ENCODE measurements at places on chromosomes 6 and 20.

DNA sequence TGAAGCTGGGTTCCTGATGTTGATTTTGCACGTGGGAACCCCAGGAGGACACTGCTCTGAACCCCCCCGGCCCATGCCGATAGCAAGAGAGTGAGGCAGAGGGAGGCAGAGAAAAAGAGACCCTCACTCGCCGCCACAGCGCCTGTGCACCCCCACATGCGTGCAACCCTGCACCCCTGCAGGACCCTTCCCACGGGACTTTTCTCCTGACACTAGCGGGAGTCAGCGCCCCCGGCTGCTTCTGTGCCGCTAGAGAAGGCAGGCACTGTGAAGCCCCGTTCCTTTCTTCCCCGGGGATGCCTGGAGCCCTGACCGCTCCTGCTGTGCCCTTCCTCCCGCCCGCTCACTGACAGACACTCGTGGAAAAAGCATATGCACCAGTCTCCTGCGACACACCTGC lies 67.4 kb downstream of the GMPR start:
- DNase-seq, result no peak

GRCh38 chr6:130229645-130230044 lies 6.9 kb upstream of the SAMD3 start:
- no peak for DNase-seq

- DNase-seq, result no peak
These were observed 31.3 kb downstream of the KLHL31 start for GRCh38 chr6:53634184-53634631.

- DNase-seq, result no peak
These were observed 26.2 kb downstream of the FOXF2 start for GRCh38 chr6:1415416-1416063.

DNA sequence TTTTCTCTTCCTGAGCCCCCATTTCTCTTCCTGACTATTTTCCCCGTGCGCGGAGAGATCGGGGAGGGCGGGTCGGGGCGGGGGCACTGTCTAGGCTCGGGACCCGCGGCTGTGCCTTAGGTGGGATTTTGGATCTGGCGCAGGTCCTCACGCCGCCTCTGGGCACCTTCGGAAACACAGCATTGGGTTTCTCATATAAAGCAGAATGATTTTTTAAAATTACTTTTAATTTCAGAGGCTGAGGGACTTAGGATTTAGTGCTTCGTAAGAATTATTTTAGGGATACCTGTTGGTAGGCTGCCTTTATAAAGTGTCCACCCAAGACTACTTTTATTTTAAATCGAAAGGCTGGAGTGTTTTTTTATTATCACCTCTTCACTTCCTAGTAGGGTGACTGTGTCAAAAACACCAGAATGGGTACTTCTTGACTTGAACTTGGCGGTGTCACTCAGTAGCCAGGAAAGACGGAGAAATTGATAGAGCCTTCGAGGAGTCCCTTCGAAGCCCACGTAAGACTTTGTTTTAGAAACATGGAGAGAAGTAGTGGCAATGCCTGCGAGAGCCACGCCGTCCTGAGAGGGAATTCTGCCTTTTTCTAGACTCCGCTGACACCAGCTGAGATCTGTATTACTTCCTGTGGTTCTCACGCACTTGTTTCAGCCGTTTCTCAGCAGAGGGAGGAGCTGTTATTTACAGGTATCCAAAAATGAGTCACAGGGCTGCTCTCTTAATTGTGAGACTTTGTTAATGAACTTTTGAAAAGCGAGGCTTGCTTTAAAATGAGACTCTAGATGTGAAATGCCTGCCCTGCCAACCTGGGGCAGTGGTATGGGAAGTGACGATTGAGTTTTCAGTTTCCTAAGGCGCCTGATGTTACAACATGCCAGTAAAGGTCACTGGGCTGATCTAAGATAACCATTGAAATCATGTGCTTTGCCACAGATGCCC lies 667 bp downstream of the STX11 start:
- DNase-seq, result peak; percentile 74

GRCh38 chr6:44538131-44538806 lies 150.8 kb downstream of the CDC5L start:
- no peak for DNase-seq

DNA sequence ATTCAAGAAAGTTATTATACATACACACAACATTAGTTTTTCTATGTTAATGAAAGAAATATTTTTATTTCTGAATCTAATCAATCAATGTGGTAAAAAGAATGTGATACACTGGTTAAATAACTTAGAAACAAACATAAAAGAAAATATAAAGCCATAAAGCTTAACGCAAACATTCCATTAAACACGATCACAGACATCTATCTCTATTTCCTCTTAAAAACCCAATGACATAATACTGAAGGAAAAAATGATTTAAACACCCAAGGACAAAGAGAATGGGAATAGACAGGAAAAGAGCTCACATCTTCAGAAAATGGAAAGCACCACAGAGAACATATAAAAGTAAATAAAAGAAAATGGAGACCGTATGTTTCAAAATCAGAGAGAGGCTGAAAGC lies 19.4 kb downstream of the ZUP1 start:
- DNase-seq, result no peak

All from GM20000 (cell line).